Posterior cingulate gyrus (tissue), 11 donors: ENCODE measurements at places on chromosomes 2 and 18.

- no peak for DNase-seq
These were observed 40.4 kb upstream of the FAM124B start for GRCh38 chr2:224442071-224442967.

DNA sequence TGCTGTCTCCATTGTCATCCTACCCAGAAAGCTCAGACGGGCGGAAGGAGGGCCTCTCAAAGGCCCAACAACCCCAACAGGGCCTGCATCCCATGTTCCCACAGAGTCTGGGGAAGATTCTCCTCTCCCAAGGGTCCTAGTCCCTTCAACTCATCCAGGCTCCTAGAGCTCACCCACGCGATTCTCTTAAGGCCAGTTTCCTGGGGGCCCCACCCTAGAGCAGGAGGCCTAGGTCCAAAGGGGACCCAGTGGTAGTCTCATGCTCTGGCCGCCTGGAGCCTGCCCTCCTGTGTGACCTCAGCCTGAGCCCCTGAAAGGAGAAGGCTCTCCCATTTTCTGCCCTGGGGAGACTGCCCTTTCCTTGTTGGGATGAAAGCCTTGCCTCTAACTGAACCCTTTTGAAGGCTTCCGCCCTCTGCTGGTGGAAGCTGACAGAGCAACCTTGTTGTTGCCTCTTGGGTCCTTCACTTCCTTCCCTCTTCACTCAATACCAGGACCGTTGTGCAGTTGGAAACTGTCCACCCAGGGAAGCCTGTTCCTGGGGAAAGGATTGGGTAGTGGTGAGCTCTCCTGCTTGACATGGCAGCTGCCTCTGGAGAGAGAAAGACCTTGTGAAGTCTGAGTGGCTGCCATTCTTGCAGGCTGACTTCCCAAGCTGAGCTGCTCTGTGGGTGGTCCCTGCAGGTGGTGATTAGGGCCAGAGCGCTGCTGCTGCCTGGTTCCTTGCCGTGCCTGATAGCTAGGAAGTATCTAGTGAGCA is 86.0 kb upstream of the ALPP start:
- peak; percentile 26 for DNase-seq

GRCh38 chr2:98388601-98389250 is 42.5 kb downstream of the CNGA3 start:
- no peak for DNase-seq

GRCh38 chr2:134436706-134437105 is 182.8 kb downstream of the MGAT5 start:
- no peak for DNase-seq

DNA sequence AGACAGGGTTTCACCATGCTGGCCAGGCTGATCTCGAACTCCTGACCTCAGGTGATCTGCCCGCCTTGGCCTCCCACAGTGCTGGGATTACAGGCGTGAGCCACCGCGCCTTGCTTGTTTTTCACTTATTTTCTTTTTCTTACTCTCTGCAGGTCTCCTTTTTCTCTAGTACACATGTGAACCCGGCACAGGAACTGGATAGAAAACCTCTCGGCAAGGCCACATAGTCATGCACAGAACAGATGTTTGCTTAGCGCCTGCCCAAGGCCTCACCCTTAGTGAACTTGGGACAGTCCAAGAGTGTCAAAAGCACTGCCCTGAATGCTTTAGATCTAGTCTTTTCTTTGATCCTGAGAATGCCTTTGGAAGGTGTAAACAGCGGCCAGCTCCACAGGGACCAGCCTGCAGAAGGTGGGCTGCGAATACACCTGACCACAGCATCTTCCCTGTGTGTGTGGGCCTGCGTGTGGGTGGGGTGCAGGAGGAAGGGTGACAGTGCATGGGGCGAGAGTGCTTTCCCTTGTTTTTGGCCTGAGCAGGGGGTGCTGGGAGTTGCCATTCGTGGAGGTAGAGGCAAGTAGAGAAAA is 27.0 kb downstream of the IMPA2 start:
- no peak for DNase-seq

GRCh38 chr18:70489986-70490933 is 201.4 kb downstream of the SOCS6 start:
- DNase-seq: no peak

DNA sequence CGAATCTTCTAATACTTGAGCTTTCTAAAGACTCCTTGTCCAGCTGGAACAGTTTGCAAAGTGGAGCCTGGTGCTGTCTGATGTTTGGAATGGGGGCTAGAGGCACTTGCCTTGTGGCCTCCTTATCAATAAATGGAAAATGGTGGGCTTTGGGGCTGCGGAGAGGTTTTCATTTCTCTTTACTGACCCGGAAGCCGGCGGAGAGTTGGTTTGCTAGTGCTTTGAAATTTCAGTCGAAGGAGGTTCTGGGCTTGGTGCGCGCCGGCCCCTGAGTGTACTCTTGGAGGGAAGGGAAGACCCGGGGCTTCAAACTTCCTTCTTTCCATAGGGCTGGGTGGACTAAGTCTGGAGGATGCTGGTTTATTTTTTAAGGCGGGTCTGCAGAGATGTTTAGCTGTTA is 714 bp downstream of the RPIA start:
- DNase-seq: no peak

GRCh38 chr2:65278531-65278981 is 50.9 kb downstream of the ACTR2 start:
- no peak for DNase-seq

DNA sequence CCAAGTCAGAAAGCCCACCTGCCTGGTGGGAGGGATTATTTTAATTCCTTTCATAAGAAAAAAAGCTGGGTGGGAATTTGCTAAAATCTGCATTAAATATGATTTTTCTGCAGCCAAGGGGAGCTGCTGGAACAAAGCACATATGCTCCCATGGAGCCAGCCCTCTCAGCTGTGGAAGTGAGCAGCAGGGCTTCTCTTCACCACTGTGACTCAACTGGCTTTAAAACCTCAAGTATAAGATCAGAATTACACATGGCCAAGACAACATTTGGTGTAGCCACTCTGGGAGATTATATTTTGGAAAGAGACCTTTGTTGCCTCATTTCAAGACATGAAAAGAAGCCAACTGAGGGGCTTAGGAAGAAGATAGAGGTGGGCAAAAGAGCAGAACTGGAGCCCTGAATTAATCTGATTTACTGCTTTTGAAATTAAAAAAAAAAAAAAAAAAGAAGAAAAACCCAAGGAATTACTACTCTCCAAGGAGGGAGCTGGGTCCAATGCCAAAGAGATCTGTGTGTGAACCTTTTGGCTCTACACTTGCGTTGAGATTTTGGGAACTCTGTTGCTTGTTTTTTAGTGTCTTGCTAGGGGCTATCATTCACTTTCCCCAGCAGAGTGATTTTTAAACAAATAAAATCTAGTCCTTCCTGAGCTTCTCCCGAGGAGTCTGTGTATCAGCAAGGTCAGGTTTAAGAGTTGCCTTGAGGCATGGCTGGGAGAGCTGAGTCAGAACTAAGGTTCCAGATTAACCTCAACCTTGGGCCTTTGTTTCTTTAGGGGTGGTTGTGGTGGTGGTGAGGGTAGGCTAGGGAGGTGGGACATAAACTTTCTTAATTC is 6.0 kb downstream of the LHCGR start:
- DNase-seq: no peak

DNA sequence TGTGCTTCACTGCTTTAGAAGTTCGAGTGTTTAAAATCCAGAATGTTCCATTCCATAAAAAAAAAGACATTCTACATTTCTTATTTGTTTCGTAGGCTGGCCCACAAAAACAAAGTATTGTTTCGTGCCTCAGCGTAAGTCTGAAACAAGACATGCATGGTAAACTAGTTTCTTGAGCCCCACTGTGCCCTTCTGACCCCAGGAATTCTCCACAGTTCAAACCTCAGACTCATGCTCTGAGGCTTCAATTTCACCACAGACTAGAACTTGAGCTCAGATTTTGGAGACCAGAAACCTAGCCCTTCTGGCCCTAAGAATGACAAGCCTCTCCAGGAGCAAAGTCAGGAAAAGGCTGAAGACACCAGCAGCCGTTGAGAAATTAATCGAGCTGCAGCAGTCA is 151.5 kb downstream of the SLC8A1 start:
- no peak for DNase-seq

DNA sequence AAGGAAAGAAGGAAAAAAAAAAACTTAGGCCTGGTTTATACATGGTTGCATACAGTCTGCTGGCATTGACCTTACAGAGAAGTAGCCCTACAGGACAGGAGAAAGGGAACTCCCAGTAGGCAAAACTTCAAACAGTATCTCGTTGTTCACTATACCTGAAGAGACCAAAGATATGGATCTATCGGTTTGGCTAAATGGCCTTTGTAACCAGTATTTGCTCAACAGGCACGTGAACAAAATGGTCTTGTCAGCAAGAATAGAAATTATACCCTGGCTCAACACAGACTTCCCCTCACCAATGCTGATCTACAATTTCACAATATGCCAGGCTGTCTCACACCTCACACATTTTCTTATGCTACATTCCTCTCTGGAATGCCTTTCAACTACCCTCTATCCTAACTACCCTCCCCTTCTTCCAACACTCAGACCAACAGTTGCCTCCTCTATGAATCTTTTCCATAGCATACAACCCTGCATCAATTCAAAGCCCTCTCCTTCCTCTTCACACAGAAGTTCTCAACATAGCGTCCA is 13.7 kb downstream of the HYCC2 start:
- DNase-seq: no peak

GRCh38 chr2:219081701-219082331 is 21.1 kb upstream of the IHH start:
- no peak for DNase-seq

GRCh38 chr2:212428681-212429478 is 109.7 kb downstream of the ERBB4 start:
- no peak for DNase-seq

GRCh38 chr2:74550231-74550630 is 3.5 kb downstream of the LOXL3 start:
- DNase-seq: no peak

- no peak for DNase-seq
These were observed 801.6 kb upstream of the POU3F3 start for GRCh38 chr2:104052356-104052755.

GRCh38 chr2:224039080-224039769 is at the start of gene SERPINE2:
Gene SERPINE2 (minus strand): TSS chr2:224039286. CDS start chr2:224001900, 37,386 bp downstream.
- peak; percentile 67 for DNase-seq

GRCh38 chr2:190382851-190383250 is 25.3 kb upstream of the MFSD6 start:
- DNase-seq: no peak

GRCh38 chr2:37827455-37827854 is 97.6 kb upstream of the RMDN2 start:
- no peak for DNase-seq

GRCh38 chr2:201781557-201782051 is 871 bp upstream of the ALS2 start:
- peak; percentile 48 for DNase-seq

GRCh38 chr18:52970686-52971085 is 630.7 kb downstream of the DCC start:
- no peak for DNase-seq

GRCh38 chr2:11158916-11159573 is 3.8 kb downstream of the SLC66A3 start:
- no peak for DNase-seq

DNA sequence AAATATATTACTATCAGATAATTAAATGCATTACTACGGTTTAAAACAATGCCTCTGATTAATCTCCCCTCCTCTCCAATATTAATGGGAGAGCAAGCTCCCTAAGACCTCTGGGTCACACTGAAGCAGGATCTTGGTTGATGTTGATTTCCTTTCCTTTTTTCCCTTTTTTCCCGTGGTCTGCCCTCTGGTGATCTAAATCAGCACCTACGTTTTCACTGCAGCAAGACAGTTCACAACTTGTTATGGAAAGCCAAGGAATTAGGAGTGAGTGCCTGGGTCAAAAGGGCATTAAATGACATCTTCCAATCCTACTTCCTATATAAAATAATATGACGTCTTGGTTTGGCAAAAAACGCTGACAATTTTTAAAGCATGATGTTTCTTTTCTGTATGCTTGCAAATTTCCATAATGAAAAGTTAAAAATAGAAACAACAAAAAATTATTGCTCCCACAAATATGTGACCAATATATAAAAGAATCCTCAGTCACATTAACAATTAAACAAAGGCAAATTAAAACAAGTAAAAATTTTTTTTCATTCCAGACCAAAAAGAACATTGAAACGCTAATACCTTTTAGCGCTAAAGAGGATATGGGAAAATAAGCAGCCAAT is 7.9 kb upstream of the CFAP36 start:
- DNase-seq: no peak

DNA sequence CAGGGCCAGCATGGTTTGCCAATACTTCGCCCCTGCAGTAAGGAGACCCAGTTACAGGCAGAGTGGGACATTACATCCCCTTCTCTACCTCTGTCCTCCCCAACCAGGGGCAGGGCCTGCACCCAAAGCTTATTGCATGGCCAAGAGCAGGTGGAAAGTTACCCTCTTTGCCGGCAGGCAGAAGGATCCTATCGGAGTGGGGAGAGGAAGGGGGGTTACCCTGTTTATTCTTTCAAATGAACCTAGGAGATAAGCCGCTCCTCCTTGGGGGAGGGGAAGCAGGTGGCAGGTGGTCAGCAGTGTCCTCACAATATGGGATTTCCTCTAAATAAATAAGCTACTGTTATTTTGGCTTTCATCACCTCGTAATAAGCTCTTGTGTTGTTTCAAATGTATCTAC is 53.9 kb downstream of the SPATS2L start:
- no peak for DNase-seq

GRCh38 chr2:14619441-14619840 is 13.1 kb upstream of the LRATD1 start:
- no peak for DNase-seq

DNA sequence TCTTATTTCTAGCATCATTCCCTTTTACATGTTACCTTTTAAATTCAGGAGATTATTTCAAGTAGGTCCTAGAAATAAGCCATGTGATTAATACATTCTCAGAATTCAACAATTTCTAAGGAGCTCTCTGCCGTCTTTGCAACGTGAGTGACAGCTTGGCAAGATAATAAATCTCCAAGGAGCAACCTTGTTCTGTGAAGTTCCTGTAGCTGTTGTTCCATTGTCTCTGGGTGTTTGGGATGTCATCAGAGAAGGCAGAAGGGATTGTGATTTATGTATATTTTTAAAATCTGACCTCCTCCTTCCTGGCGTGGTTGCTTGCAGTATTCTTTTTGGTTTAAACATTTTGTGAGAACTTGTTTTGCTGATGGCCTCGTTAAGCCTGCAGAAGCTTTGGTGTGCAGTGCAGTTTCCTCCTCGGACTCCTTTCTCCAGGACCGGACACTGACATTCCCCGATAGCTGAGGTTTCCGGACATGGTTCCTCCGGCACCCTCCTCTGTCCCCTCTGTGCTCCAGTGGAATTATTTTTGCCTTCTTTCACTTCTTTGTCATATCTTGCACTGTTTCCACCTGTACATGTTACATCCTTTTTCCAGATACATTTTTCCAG is 33.7 kb downstream of the RAMP1 start:
- no peak for DNase-seq

GRCh38 chr18:74806073-74806472 is 208.4 kb downstream of the ZNF407 start:
- no peak for DNase-seq

DNA sequence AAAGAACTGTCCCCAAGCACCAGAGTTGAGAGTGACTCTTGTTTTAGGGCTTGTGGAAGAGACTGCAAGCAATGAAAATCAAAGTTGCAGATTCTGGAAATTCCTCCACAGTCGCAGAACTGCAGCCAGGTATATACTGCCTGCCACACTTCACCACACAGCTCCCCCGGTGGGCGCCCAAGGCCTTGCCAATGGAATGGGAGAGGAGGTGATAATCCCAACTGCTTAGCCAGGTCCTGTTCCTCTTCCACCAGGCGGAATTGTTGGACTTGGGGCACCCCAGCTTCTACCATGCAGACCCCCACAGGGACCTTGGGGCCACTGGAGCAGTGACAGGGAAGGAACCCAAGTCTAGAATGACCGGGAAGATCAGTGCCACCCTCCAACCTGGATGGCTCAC is 4.8 kb upstream of the PDIA6 start:
- DNase-seq: no peak

- no peak for DNase-seq
These were observed 39.4 kb upstream of the TXNDC2 start for GRCh38 chr18:9846162-9846925.
